Lower lobe of right lung (tissue), 2 donors: ENCODE measurements at places on chromosomes 3 and 15.

DNA sequence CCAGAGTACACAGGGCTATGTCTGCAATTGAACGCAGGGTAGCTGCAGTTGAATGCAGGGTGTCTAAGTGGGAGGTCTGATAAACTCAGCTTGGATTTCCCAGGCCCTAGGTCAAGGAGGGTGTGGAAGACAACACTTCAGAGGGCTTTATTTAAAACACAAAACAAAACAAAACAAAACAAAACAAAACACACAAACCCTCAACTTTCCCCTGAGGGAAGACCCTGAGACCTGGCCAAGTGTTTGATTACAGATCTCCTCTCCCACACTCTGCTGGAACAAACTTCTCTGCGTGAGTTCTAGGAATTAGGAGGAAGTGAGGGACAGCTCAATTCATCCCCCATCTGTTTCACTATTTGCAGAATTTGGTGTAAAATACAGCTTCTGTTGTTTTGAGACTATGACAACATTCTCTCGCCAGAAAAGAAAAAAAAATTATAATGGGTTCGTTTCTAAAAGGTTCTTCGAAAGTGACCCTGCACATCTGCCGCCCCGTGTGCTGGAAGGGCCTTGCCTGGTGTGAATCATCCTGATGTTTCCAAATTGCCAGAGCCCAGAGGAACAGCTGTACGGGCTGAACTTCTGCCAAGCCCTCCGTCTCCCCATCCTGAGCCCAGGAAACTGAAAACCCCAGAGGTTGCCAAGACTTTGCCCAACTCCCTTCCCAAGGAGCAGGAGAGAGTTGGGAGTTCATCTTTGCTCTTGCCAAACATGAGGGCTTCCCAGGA, 73.3 kb upstream of the RAD18 start:
- no peak overlapping the region for H3K27ac ChIP-seq
- no peak for DNase-seq
- H3K4me1 ChIP-seq: peaks cover 18% of the 10 kb centered on the region
- no peak overlapping the region for H3K4me3 ChIP-seq
- H3K27me3 ChIP-seq: no peaks in the 10 kb centered on the region

DNA sequence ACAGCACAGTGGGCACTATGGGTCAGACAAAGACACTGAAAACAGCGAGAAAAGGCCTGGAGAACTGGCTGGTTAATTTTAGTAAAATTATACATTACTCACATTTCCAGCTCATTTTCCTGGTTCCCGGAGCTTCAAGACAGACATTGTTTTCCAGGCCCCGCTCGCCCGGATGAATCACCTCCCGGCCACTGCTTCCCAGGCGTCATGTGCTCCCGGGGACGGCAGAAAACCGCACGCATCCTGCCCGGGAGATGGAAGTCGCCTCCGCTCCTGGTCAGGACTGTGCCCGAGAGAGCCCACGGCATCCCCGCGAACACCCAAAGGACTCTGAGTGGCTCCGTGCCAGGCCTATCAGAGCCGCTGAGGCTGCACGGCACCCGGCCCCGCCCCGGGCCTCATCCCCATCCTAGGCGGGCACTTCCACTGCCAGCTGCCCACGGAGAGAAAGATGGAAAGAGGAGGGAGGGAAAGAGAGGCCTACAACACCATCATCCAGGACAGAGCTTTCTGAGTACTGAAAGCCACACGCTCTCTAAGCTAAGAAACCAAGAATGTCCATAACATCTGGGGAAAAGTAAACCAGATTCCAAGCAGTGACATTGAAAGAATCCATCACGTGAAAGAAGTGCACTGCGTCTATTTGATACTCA, 75.1 kb downstream of the VGLL4 start:
- no peak overlapping the region for H3K4me3 ChIP-seq
- peaks cover 35% of the 10 kb centered on the region for H3K36me3 ChIP-seq
- peaks cover 31% of the 10 kb centered on the region for H3K4me1 ChIP-seq
- peak overlapping the region; percentile 73 for H3K27ac ChIP-seq
- no peak for DNase-seq
- no peaks in the 10 kb centered on the region for H3K27me3 ChIP-seq

DNA sequence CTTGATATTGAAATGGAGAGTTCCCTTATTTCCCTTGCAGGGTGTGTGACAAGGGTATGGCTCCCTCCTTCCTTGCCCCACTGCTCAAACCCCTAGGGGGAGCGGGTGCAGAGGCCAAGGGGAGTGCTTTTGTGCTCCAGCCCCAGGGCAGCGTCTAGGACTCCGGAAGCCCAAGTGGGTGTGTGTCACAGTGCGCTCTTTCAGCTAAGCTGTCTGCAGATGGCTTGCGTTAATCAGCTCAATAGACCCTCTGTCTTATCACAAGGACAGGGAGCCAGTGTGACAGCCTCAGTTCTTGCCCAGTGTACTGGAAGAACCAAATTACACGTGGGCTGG, 523.6 kb upstream of the LMCD1 start:
- no peak overlapping the region for H3K27ac ChIP-seq
- no peak for DNase-seq
- no peaks in the 10 kb centered on the region for H3K27me3 ChIP-seq

DNA sequence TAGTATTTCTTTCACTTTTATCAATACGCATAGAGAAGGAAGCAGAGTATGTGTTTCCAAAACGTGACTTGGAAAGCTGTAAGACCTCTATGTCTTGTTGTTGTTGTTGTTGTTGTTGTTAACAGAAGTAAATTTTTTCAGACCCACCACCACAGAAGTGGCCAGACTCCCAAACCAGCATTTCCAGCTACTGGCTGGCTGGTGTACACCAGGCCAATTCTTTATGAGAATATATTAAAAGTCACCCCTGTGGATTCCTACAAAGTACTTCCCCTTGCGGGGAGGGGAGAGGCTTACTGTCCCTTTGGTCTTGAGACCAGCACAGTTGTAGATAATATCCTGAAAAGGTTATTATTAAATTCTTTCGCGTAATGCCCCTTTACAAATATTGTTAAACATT, 1.6 kb upstream of the FOXP1 start:
- H3K4me3 ChIP-seq: peak overlapping the region; percentile 85
- no peaks in the 10 kb centered on the region for H3K36me3 ChIP-seq
- H3K27me3 ChIP-seq: no peaks in the 10 kb centered on the region

DNA sequence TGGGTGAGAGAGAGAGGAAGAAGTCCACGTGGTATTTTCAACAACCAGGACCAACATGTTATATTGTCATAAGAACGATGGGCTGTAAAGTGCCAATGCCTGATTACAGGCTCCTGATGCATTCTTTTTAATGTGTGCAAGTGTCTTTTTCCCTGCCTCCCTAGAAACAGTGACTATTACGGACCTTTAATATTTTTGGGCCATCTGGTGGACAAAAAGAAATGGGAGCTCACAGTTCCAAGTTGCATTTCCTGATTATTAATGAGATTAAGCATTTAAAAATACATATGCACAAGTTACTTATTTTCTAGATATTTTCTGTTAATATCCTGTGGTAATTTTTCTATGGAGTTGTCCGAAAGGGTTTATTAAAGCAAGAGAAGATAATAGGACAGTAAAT, 530.2 kb downstream of the NR2F2 start:
- no peaks in the 10 kb centered on the region for H3K4me1 ChIP-seq
- H3K36me3 ChIP-seq: no peaks in the 10 kb centered on the region
- H3K27ac ChIP-seq: no peak overlapping the region
- no peak overlapping the region for H3K4me3 ChIP-seq
- DNase-seq: no peak
- H3K27me3 ChIP-seq: no peaks in the 10 kb centered on the region

DNA sequence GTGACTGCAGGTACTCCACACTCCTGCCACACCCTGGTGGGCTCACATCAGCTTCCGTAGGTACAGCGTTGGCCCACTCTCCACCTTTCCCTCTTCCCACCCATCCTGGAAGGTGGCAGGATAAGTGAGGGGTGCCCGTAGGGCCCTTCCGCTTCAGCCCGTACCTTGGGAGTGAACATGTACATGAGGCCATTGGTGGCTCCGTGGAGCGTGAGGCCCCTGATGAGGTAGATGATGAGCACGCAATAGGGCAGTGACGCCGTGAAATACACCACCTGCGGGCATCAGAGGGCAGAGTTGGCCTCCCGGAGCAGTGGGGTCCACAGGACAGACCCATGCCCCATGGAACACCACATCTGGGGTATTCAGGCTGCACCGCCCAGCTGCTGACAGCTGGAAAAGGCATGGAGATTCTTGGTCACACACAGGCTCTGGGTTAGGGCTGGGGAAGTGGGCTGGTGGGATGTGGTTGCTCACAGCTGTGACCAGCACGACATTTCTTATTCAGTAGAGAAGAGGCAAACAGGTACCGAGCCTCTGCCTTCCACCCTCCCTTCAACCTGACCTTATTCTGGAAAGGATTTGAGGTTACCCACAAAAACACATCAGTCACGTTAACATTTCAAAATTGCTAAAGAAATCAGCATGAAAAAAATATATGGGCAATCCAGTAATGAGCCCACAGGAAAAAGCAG, 23.8 kb downstream of the SLC6A20 start:
- no peak for DNase-seq
- H3K27ac ChIP-seq: no peak overlapping the region
- H3K36me3 ChIP-seq: no peaks in the 10 kb centered on the region

GRCh38 chr3:50450209-50450921, 53.1 kb downstream of the CACNA2D2 start:
- DNase-seq: peak; percentile 95
- H3K27me3 ChIP-seq: no peaks in the 10 kb centered on the region
- H3K4me1 ChIP-seq: peaks cover 54% of the 10 kb centered on the region
- H3K36me3 ChIP-seq: no peaks in the 10 kb centered on the region

DNA sequence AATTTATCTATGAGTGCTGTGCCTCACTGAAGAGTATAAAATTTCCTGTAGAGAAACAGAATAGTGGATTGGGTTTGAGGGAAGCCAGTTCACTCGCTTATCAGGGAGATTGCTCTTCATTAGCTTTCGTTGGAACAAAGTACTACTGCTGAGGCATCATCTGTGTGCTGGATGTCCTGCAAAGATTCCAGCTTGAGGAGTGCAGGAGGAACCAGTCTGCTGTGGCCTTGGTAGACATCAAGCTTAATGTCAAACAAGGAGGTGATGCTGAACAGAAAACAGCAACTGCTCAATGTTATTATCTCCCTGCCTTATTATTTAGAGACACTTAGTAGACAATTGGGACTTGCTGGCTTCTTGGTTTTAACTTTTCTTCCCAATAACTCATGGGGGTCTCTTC, 297.5 kb upstream of the DPH6 start:
- H3K36me3 ChIP-seq: no peaks in the 10 kb centered on the region
- no peaks in the 10 kb centered on the region for H3K27me3 ChIP-seq
- no peak overlapping the region for H3K4me3 ChIP-seq

- no peak for DNase-seq
- no peak overlapping the region for H3K4me3 ChIP-seq
- H3K27ac ChIP-seq: no peak overlapping the region
- H3K36me3 ChIP-seq: no peaks in the 10 kb centered on the region
- H3K4me1 ChIP-seq: no peaks in the 10 kb centered on the region
- no peaks in the 10 kb centered on the region for H3K27me3 ChIP-seq
Observed at GRCh38 chr3:127899766-127900165, 15.3 kb upstream of the KBTBD12 start.

DNA sequence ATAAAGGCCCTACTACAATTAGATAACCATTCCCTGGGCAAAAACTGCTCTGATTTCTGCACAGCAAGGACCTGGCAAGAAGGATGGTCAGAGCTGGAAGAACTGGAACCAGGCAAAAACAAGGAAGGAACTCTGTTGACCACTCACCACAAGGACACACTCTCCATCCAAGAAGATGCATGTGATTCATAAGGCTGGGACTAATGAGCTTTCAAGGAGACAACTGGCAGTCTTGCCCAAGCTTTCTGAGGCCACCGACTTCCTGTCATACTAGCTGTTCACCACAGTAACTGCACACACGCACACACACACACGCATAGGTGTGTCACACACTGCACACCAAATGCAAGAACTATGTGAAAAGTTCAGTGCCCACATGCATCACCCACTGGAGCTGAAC, 256.6 kb downstream of the OCA2 start:
- H3K27me3 ChIP-seq: no peaks in the 10 kb centered on the region
- H3K4me3 ChIP-seq: no peak overlapping the region
- no peaks in the 10 kb centered on the region for H3K4me1 ChIP-seq
- DNase-seq: no peak
- no peaks in the 10 kb centered on the region for H3K36me3 ChIP-seq

GRCh38 chr3:179147514-179147872, 664 bp upstream of the PIK3CA start:
- no peaks in the 10 kb centered on the region for H3K36me3 ChIP-seq
- peak overlapping the region; percentile 98 for H3K27ac ChIP-seq
- no peaks in the 10 kb centered on the region for H3K27me3 ChIP-seq
- DNase-seq: peak; percentile 48

DNA sequence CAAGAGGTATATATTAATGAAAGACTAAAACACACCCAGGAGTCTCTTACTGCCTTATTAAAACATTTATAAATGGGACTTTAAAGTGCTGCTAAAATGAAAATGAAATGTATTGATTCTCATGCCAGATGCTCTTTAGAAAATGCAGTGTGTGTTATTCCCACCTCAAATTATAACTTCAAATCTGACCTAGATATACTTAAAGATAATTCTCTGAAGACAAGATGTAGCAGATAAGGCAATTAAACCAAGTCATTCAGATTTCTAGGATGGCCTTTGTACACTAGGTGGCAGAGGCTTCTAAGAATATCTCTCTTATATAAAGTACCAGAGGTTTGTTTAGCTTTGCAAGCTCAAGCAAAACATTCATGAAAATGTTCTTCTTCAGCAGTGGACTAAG, 26.9 kb upstream of the GOLGA8B start:
- H3K4me3 ChIP-seq: no peak overlapping the region
- no peak overlapping the region for H3K27ac ChIP-seq
- no peak for DNase-seq
- no peaks in the 10 kb centered on the region for H3K27me3 ChIP-seq
- no peaks in the 10 kb centered on the region for H3K36me3 ChIP-seq

- no peak overlapping the region for H3K4me3 ChIP-seq
- H3K36me3 ChIP-seq: no peaks in the 10 kb centered on the region
- no peak overlapping the region for H3K27ac ChIP-seq
Observed at GRCh38 chr15:26572602-26573350, 200.1 kb downstream of the GABRB3 start.

DNA sequence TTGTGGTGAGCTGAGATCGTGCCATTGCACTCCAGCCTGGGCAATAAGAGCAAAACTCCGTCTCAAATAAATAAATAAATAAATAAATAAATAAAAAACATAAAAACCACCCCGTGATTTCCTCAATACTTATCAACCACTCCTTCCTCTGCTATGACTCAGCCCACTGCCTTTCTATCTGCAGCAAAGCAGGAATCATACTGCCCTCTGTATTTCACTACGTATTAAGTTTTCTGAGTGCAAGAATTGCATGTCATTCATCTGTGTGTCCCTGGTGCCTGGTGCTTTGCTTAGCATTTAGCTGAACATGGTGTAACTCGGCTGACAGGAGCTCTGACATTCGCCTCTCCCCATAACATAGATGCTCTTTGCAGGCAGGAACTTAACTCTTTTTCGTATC, 7.1 kb downstream of the LSG1 start:
- no peak overlapping the region for H3K27ac ChIP-seq
- no peak overlapping the region for H3K4me3 ChIP-seq
- H3K36me3 ChIP-seq: peaks cover 76% of the 10 kb centered on the region
- no peaks in the 10 kb centered on the region for H3K27me3 ChIP-seq
- H3K4me1 ChIP-seq: peaks cover 23% of the 10 kb centered on the region

DNA sequence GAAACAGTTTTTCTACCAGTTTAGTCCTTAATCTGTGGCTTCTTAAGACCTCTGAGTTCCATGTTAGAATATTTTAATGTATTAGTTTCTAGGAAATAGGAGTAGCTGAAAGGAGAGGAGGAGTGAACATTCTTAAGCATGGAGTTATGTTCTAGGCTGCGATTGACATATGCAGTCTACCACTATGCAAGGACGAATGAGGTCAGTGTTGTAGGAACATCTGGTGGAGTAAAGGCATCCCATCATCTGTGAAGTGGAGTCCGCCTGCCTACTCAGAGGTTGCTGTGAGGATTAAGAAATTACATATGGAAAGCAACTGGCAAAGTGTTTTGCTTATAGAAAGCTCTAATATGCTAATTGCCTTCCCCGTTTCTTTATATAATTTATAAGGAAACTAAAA, 45.1 kb downstream of the SNAPC5 start:
- H3K4me1 ChIP-seq: peaks cover 10% of the 10 kb centered on the region
- H3K27ac ChIP-seq: no peak overlapping the region
- peaks cover 10% of the 10 kb centered on the region for H3K36me3 ChIP-seq
- H3K27me3 ChIP-seq: no peaks in the 10 kb centered on the region
